ENCODE measurements at places on chromosomes 7 and 10.

GRCh38 chr10:91590904-91591796 lies 41.7 kb downstream of the PPP1R3C start:
- H3K36me3 ChIP-seq: no peaks in the 10 kb centered on the region
- H3K4me1 ChIP-seq: peaks cover 28% of the 10 kb centered on the region
- no peak for DNase-seq
- no peaks in the 10 kb centered on the region for H3K27me3 ChIP-seq
- H3K27ac ChIP-seq: peak overlapping the region; percentile 86

- H3K27ac ChIP-seq: peak overlapping the region; percentile 49
- no peaks in the 10 kb centered on the region for H3K27me3 ChIP-seq
- peak; percentile 61 for DNase-seq
Measured at GRCh38 chr10:69496352-69497230, 45.3 kb downstream of the TSPAN15 start.

DNA sequence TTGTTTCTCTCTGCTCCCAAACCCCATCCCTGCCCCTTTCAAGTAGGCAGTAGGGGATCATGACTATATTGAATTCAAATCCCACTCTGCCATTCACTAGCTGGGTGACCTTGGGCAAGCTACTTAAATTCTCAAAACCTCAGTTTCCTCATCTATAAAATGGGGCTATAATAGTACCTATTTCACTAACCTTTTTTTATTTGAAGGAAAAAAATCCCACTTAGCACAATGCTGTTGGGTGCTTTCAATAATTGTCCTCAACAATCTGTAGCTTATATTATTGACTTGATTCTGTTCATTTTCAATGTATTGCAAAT lies 190.4 kb upstream of the YAE1 start:
- no peaks in the 10 kb centered on the region for H3K27me3 ChIP-seq
- H3K36me3 ChIP-seq: no peaks in the 10 kb centered on the region
- H3K4me1 ChIP-seq: no peaks in the 10 kb centered on the region
- no peak for DNase-seq
- no peak overlapping the region for H3K27ac ChIP-seq

- no peak overlapping the region for H3K27ac ChIP-seq
- no peak for DNase-seq
- H3K27me3 ChIP-seq: no peaks in the 10 kb centered on the region
Measured at GRCh38 chr7:103833401-103833800, 156.1 kb downstream of the RELN start.
